Motor neuron (in vitro differentiated cells): ENCODE measurements at places on chromosomes 1 and 21. TPM values are rescaled to one million over a fixed set of nuclear protein-coding genes. Genes with fewer than 3 reads are reported as not detected.

Gene CD244
- 0.31 and 1.2 TPM in 2 replicates for total RNA-seq

DNA sequence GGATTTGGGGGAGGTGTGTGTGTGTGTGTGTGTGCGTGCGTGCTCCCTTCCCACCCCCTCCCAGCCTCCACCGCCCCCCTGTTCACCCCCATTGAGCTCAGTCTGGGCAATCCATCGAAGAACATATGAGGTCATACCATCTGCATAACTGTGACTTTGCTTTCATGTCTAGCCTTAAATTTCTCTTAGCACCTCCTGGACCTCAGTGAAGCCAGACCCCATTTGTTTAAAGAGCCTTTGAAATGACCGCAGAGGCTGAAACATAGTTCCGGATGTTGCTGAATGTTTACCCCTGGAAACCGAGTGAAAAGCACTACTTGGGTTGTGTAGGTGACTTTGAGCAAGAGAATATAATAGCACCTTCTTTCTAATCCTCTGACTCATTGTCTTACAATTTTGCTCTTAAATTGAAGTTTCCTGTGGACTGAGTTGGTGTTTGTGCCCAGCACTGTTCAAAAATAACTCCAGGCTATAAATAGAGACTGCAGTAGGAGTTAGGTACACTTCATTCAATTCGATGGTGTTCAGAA is 75.4 kb downstream of the UBE4B start:
- no peak for ATAC-seq

DNA sequence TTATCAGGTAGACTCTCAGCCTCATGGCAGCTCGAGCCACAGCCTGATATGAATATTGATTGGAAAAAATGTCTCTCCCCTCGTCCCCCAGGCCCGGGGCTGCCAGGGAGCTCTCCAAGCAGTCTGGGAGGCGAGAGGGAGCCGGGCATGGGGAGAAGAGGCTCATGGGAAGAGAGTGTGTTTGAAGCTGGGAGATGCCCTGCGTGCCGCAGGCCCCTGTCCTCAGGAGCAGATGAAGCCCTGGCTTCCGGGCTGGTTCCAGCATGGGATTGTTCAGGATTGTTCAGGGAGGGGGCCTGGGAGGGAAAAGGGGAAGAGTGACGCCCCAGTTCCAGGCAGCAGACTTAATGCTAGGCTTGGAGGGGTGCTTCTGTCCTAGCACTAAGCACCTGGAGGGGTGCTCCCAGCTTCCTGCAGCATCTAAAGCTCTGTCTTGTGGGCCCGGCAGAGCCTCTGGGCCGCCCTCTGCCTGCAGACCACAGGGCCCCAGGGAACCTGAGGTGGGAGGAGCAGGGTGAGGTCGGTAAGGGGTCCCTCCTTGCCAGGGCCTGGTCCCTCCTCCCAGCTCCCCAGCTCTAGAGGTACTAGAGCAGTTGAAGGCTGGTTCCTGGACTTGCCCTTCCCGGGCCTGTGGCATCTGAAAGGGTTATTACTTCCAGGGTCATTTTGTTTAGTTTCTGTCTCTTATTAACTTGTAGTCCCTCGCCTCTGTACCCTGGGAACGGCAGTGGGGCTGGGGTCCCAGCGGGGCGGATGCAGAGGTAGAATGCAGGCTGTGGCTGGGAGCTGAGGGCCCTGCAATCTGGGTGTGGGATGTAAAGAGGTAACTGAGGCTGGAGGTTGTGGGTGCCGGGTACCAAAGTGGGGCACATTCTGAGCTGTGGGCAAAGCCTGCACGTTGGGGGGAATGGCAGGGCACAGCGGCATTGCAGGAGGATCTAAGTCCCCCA is 334.8 kb upstream of the VAMP3 start:
- no peak for ATAC-seq

DNA sequence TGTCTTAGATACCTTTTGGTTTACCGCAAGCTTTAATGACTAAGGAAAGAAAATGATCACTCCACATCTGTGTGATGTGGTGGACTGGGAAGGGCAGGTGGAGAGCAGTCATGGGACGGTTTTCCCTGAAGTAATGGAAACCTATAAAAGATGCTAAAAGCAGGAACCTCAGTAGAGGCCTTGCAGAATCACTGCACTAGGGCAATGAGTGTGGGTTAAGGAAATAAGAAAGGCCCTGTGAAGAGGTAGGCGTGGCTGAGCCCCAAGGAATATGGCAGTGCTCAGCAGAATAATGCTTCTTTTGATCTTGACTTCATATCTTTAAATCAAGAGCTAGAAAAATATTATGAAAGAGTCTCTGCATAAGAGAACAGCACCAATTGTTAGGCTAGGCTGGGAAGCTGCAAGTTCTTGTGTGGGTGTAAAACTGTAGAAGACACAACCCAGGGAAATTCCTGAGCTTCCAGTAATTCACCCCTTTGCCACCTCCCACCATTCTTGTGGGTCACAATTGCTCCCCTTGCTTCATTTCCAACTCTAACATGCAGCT is 49.9 kb downstream of the CLCA4 start:
- ATAC-seq: no peak

GRCh38 chr1:82733645-82734044 is 932.9 kb downstream of the ADGRL2 start:
- no peak for ATAC-seq
